ENCODE measurements at places on chromosomes 3 and 15.

DNA sequence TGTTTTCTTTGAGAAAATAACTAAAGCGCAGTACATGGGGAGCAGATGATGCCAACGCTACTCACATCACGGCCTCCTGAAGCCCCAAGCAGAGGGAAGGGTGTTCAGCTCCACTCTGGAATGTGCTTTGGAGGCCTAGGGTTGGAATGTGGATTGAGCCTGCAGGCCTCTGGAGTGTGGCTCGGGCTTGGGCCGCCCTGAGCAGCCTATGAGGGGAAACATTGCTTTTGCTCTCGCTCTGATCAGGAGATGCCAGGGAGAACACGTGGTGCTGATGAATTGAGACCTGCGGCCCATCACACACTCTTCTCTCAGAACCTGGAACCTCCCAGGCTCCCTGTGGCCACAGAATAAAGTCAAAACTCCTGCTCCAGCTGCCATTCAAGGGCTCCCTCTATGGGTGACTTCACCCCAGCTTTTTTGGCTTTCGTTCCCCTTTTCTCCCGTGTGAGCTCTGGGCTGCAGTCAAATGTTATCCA lies 23.3 kb downstream of the CCDC13 start:
- H3K4me3 ChIP-seq = no peak overlapping the region
- H3K36me3 ChIP-seq = no peaks in the 10 kb centered on the region
- no peak for DNase-seq
- no peak overlapping the region for H3K27ac ChIP-seq
- no peaks in the 10 kb centered on the region for H3K4me1 ChIP-seq
- no peaks in the 10 kb centered on the region for H3K27me3 ChIP-seq

DNA sequence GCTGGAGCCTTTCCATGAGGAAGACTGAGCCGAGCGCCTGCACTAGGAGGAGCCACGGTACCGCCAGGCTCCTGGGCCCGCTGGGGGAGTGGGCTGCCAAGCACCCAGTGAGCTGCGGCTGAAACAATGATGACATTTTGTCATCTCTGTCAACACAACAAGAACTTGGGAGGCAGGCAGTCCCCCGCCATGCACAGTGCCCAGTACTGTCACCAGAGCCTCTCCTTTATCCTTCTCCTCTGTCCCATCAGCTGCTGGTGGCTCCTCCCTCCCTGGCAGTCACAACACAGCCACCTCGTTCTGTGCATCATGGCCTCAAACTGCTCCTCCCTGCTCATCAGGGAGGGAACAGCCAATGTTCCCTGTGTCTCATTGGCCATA lies 34.0 kb upstream of the PCSK6 start:
- peaks cover 10% of the 10 kb centered on the region for H3K27me3 ChIP-seq
- DNase-seq = no peak
- no peaks in the 10 kb centered on the region for H3K36me3 ChIP-seq
- no peaks in the 10 kb centered on the region for H3K4me1 ChIP-seq

DNA sequence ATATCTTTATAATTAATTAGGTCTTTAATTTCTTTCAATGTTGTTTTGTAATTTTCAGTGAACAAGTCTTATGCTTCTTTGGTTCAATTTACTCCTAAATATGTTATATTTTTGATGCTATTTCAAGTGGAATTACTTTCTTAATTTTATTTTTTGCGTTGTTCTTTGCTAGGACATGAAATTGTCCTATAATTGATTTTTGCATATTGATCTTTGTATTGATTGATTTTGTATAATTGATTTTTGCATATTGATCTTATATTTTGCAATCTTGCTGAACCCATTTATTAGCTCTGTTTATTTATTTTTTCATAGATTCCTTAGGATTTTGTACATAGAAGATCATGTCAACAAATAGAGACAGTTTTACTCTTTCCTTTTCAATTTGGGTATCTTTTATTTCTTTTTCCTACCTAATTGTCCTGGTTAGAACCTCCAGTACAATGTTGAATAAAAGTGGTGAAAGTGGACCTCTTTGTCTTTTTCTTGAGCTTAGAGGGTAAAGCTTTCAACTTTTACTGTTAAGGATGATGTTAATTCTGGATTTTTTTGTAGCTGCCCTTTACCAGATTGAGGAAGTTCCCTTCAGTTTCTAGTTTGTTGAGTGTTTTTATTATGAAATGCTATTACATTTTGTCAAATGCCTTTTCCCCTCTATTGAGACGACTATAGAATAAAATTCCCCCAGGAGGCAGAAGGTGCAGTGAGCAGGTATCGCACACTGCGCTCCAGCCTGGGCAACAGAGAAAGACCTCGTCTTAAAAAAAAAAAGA lies 36.8 kb upstream of the CCDC50 start:
- no peak overlapping the region for H3K4me3 ChIP-seq
- no peak for DNase-seq
- H3K27me3 ChIP-seq = no peaks in the 10 kb centered on the region

- DNase-seq = no peak
- H3K27ac ChIP-seq = peak overlapping the region; percentile 44
- H3K27me3 ChIP-seq = no peaks in the 10 kb centered on the region
- H3K4me3 ChIP-seq = no peak overlapping the region
- peaks cover 31% of the 10 kb centered on the region for H3K4me1 ChIP-seq
These were observed 15.9 kb upstream of the COPG1 start for GRCh38 chr3:129233538-129233937.

- no peaks in the 10 kb centered on the region for H3K4me1 ChIP-seq
- no peak for DNase-seq
- H3K36me3 ChIP-seq = no peaks in the 10 kb centered on the region
- no peak overlapping the region for H3K27ac ChIP-seq
- no peak overlapping the region for H3K4me3 ChIP-seq
These were observed 491.6 kb upstream of the NECTIN3 start for GRCh38 chr3:110579840-110580550.

Measured in Panc1 (cell line).